ENCODE measurements at places on chromosomes 7 and 10. TPM values are rescaled to one million over a fixed set of nuclear protein-coding genes. Genes with fewer than 3 reads are reported as not detected.

DNA sequence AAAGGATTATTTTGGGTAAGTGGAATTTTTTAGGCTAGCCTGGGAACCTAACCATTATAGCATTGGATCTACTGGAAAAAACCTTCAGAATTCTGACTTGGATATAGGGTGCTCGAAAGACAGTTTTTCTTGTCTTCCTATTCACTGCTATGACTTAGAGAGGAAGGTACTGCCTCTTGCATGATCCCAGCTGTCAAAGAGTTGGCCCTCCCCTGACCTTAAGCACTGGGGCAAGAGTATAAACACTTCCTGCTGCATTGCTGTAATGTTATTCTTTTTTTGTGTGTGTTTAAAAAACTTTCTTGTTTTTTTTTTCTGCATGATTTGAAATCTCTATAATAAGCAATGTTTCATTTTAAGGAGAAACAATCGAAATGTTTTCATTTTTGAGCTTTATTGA is 113.0 kb downstream of the LRMDA start:
- H3K4me3 ChIP-seq = no peak overlapping the region
- no peaks in the 10 kb centered on the region for H3K27me3 ChIP-seq
- H3K4me1 ChIP-seq = peaks cover 33% of the 10 kb centered on the region
- no peaks in the 10 kb centered on the region for H3K36me3 ChIP-seq
- no peak overlapping the region for H3K27ac ChIP-seq
- no peak for DNase-seq

DNA sequence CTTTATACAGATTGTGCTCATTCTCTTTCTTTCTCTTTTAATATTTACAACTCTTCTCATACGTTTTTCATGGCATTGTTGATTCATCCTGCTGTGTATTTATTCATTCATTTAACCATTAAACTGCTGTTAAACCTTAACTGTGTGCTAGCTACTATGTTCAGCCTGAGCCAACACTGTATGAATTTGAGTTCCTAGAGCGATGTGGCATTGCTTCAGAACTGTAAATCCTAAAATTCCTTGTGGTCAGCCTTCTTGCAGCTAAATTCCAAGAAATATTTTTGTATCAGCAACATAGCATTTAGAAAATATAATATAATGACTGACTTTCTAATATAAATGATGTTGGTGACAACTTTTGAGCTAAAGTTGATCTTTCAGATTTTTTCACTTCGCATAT is 184.7 kb upstream of the FZD1 start:
- H3K27ac ChIP-seq = no peak overlapping the region
- no peaks in the 10 kb centered on the region for H3K27me3 ChIP-seq
- no peaks in the 10 kb centered on the region for H3K36me3 ChIP-seq
- H3K4me3 ChIP-seq = no peak overlapping the region
- no peak for DNase-seq
- no peaks in the 10 kb centered on the region for H3K4me1 ChIP-seq

- H3K4me1 ChIP-seq = no peaks in the 10 kb centered on the region
- no peak overlapping the region for H3K4me3 ChIP-seq
- 0 out of 2 replicates have a peak, but pooled peaks cover 5% of the 10 kb centered on the region for H3K36me3 ChIP-seq
- no peak overlapping the region for H3K27ac ChIP-seq
Measured at GRCh38 chr10:98664329-98665042, 217.8 kb upstream of the HPS1 start.

GRCh38 chr10:43039624-43040481 is 37.0 kb upstream of the RET start:
- no peaks in the 10 kb centered on the region for H3K27me3 ChIP-seq
- peaks cover 3% of the 10 kb centered on the region for H3K4me1 ChIP-seq
- no peak overlapping the region for H3K27ac ChIP-seq

C10orf105 gene
- 0.19 TPM for total RNA-seq

RTKN2 gene
- total RNA-seq = 25.4 TPM

ARHGEF35 gene
- total RNA-seq = 26.3 TPM

DNA sequence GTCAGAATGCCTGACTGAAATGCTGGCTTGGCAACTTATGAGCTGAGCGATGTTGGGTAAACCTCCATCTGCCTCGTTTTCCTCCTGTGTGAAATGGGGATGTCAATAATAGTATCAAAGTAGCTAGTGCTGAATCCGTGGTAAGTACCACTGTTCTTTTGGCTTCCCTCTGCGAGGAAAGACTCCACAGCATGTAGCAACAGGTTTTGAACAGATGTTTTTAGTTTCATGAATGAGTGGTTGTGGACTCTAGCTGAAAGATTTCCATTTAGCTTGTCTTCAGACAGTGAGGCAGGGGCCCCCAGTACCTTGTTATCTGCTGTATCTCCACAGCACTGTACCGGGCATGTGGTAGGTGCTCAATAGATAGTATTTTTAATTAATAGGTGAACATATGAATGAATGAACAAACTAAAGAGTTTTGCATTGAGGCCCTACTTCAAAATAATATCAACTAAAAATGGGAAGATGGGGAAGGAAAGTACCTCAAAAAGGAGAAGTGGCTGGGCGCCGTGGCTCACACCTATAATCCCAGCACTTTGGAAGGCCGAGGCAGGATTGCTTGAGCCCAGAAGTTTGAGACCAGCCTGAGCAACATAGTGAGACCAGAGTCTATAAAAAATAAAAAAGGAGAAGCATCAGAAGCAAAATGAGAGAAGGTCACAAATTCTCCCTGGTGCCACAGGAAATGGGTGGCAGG is 5.6 kb upstream of the DLG5 start:
- H3K4me1 ChIP-seq = no peaks in the 10 kb centered on the region
- no peaks in the 10 kb centered on the region for H3K36me3 ChIP-seq
- no peak overlapping the region for H3K27ac ChIP-seq
- H3K4me3 ChIP-seq = no peak overlapping the region

LIPN gene
- total RNA-seq = not detected

GRCh38 chr10:77514870-77515269 is 122.7 kb downstream of the KCNMA1 start:
- no peak overlapping the region for H3K27ac ChIP-seq
- H3K4me1 ChIP-seq = peaks cover 12% of the 10 kb centered on the region
- no peaks in the 10 kb centered on the region for H3K27me3 ChIP-seq
- no peak for DNase-seq
- H3K4me3 ChIP-seq = no peak overlapping the region

- DNase-seq = no peak
- H3K27ac ChIP-seq = no peak overlapping the region
- peaks cover 12% of the 10 kb centered on the region for H3K4me1 ChIP-seq
- no peaks in the 10 kb centered on the region for H3K36me3 ChIP-seq
Measured at GRCh38 chr7:69452797-69453196, 145.5 kb upstream of the AUTS2 start.

- H3K27ac ChIP-seq = no peak overlapping the region
- H3K27me3 ChIP-seq = no peaks in the 10 kb centered on the region
- H3K36me3 ChIP-seq = peaks cover 6% of the 10 kb centered on the region
- no peak overlapping the region for H3K4me3 ChIP-seq
- no peaks in the 10 kb centered on the region for H3K4me1 ChIP-seq
Measured at GRCh38 chr10:130647341-130647740, 511.1 kb downstream of the GLRX3 start.

- no peaks in the 10 kb centered on the region for H3K4me1 ChIP-seq
- no peaks in the 10 kb centered on the region for H3K27me3 ChIP-seq
- no peak overlapping the region for H3K4me3 ChIP-seq
- no peak overlapping the region for H3K27ac ChIP-seq
- no peak for DNase-seq
Measured at GRCh38 chr7:3156508-3156907, 112.8 kb upstream of the CARD11 start.

DNA sequence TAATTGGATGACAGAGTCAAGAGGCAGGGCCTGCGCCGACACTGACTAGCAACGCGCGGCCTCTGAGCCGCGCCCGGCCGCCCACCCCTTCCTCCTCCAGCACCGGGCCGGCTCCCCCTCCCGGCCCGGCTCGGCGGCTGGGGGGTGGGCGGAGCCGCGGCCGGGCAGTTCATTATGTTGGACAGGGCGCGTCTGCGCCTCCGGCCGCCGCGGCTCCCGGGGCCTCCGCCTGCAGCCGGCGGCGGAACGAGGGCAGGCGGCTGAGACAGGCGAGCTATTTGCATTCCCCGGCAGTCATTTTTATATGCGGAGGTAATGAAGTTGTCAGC is 106.7 kb downstream of the SNX10 start:
- H3K36me3 ChIP-seq = no peaks in the 10 kb centered on the region
- H3K4me1 ChIP-seq = peaks cover 18% of the 10 kb centered on the region

GJC3 gene
- 0.56 TPM for total RNA-seq

MPP7 gene
- total RNA-seq = 8.0 TPM

All from GM23338 (cell line).